ENCODE measurements at places on chromosomes 1 and 21. TPM values are rescaled to one million over a fixed set of nuclear protein-coding genes. Genes with fewer than 3 reads are reported as not detected.

Gene ASCL5
- total RNA-seq: 0.08 TPM

Gene C1orf116
- 6.9 TPM for total RNA-seq

Gene ADPRS
- 29.9 TPM for total RNA-seq

Gene NOS1AP
- total RNA-seq: 0.18 TPM

Gene DAB1
- total RNA-seq: not detected

Gene PTPRF
- total RNA-seq: 73.3 TPM

Gene TNFSF4
- total RNA-seq: 0.08 TPM

Gene PDE9A
- 1.2 TPM for total RNA-seq

Gene ADAMTS1
- 0.08 TPM for total RNA-seq

Gene CD34
- not detected for total RNA-seq

Gene SGIP1
- not detected for total RNA-seq

Gene TNNI3K
- not detected for total RNA-seq
